ENCODE measurements at places on chromosomes 12 and 14.

DNA sequence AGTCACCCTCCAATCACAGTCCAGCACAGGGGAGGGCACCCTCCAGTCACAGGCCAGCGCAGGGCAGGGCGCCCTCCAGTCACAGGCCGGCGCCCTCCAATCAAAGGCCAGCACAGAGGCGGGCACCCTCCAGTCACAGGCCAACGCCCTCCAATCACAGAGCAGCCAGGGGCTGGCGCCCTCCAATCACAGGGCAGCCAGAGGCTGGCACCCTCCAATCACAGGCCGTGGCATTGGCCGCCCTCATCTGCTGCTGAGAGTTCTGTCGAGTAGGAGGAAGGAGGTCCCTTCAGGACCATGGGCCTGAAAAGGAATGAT lies 26.6 kb downstream of the DDX51 start:
- DNase-seq, result no peak

- DNase-seq, result no peak
These were observed 637.8 kb downstream of the DIO2 start for GRCh38 chr14:79573486-79573885.

DNA sequence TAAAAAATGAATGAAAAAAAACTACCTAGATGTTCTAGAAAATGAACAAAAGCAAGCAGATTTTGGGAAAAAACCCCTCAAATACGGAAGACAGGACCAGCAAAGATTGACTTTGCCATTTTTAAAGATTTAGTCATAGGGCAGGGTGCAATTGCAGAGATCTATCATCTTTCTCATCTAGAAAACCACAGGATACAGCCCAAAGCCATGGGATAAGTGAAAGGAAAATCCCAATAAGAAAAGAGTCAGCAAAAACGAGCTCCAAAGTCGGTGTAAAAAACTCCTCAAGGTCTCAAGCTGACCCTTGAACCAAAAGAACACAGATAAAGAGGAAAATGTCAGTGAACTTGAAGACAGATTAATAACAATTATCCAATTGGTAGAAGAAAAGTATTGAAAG lies 28.0 kb downstream of the CEP290 start:
- no peak for DNase-seq

GRCh38 chr12:100020370-100020769 lies 35.6 kb upstream of the ANKS1B start:
- no peak for DNase-seq

- DNase-seq, result peak; percentile 56
These were observed 27.1 kb downstream of the KRT18 start for GRCh38 chr12:52975820-52976573.

- no peak for DNase-seq
These were observed 38.2 kb downstream of the TMBIM6 start for GRCh38 chr12:49779581-49779980.

DNA sequence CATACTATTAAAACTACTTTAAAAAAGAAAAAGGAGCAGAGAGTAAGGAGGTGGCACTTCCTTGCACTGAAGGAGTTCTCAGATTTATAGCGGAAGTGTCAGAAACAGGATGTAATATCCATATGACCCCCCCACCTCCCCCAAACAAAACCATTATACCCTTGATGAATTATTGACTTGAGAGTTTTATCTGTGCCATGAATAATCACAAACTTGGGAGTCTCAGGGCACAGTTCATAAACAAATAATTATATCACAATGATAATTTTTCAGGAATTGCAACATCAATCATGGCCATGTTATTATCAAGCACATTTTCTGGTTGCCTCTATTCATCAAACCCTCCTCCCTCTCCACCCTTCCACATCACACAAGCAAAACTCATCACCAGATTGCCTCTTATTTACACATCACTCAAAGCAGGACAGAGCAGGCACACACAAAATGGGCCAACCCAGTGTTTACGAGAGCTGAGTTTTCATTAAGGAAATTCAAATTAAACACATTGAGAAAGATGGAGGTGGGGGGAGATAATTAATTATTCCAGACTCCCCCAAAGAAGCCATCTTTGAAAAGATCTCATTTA lies 141.4 kb downstream of the EGLN3 start:
- no peak for DNase-seq

DNA sequence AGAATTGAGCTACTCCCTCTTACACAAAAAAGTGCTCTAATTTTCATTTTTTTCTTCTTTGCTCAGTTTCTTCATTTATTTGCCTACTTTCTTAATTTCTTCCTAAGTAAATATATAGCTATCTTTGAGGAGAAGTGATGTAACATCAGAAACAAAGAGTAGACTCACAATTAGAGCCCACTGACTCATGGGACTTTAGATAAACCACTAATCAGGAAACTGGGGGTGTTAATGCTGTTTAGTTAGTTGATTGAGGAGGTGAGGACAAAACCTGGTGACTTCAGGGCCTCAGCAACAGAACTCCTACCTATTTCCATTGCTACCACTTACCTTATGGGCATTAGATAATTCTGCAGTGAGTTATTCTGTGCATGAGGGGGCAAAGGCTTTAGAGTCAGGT lies 151.7 kb downstream of the MON2 start:
- no peak for DNase-seq

DNA sequence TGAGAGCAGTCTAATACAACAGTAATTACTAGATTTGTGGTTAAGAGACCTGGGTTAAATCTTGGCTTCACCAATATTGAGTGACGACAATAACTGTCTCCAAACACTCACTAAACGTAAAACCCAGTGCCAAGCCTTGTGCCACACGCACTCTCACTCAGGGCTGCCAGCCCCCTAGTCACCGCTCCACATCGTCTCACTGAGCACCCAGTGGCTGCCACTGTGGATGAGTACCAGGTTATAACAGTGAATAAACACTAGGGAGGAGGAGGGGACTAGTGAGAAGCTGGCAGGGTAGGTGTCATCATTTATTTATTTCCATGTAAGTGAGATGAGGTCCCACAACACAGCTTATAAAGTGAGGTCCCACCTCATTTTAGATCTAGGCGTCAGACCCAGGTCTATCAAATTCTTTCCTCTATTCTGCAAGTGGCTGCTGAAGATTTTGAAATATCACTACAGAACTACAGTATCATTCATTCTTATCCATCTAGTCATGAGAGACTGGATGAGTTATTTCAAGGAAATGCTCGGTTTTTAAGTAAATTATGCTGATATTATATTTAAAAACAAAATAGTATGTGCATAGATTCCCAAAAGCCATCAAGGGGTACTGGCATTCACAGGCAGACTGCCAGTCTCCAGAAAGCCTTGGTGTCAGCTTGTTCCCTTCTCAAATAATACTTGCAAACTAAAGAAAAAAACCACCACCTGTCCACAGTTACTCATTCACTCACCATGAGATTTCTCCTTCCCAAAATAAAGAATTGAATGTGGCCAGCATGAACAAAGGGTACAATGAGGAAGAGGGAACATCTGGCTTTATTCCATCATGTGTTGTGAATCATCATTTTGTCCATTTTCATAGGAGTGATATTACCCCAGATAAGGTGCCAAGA lies 84.0 kb downstream of the PTPN21 start:
- no peak for DNase-seq

- DNase-seq, result no peak
These were observed 180.9 kb upstream of the CNTN1 start for GRCh38 chr12:40511341-40511740.

DNA sequence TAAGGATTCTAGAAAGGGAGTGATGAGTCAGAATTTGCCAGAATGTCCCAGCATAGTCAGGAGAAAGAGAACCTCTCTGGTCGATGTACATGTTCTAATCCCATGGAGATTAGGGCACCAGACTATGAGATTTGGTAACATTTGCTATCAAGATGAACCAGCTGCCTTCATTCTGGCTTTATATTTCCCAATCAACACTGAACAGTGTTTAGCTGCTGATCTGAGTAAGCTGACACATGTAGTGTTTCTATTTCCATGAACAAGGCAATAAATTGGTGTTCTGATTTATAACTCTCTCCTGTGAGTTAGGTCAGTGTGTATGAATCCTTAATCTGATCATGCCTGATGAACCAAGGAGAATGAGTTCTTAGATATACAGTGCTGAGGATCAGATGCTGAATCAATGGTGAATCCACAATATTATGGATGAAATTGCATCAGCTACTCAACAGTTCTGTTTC lies 158.0 kb upstream of the AMIGO2 start:
- no peak for DNase-seq

GRCh38 chr14:80862983-80863382 lies 78.6 kb downstream of the CEP128 start:
- DNase-seq, result no peak
